RKO (cell line): ENCODE measurements at places on chromosomes 7 and 10.

DNA sequence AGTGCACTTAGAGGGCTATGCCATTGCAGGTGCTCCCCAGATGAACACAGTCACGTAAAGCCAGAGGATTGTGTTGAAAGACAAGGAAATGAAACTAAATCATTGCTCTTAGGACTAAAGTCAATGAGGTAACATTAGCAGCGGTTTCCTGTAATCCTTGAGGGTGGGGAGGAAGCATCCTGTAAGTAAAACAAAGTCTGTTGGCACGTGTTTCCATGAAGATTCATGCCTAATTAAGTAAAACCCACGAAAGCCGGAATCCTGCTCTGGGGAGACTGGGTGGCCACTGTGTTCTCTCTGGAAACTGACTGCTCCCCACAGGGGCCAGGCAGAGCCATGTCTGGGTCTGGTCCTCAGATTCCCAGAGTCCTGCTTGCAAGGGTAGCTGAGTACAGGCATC, 18.3 kb downstream of the STEAP1B start:
- no peak for DNase-seq

GRCh38 chr7:155021699-155022145, 18.8 kb upstream of the PAXIP1 start:
- no peak for DNase-seq

DNA sequence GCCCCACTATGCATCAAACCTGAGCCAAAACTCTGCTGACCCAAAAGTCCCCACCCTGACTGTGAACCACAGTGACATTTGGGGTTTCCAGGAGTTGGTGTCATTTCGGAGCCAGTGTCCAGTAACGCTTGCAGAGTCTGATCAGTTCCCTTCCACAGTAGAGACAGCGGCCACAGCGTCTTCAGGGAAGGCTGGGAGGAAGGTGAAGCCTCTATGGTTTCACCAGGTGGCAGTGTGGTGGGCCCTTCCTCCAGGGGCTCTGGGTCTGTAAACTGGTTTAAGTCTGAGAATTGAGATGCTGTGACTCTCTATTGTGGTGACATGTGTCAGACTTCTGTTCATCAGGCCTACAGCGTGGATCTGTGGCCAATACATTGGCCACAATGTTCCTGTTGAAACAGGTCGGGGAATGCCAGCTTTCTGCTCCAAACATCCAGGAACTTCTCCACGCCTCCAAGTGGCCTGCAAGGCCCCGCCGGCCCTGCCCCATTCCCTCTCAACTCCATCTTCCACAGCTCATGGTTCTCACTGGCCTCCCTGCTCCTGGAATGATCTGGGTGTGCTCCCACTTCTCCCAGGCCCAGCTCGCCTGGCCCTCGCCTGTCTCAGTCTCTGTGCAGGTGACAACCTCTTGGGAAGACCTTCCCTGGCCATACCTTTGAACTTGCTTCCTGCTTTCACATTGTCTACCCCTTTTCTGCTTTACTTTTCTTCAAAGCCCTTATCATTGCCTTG, 124.5 kb upstream of the FAM20C start:
- no peak for DNase-seq

- DNase-seq: no peak
These were observed 58.4 kb downstream of the ZNF467 start for GRCh38 chr7:149714910-149715471.

GRCh38 chr7:70717553-70718329, 414.2 kb upstream of the GALNT17 start:
- no peak for DNase-seq

DNA sequence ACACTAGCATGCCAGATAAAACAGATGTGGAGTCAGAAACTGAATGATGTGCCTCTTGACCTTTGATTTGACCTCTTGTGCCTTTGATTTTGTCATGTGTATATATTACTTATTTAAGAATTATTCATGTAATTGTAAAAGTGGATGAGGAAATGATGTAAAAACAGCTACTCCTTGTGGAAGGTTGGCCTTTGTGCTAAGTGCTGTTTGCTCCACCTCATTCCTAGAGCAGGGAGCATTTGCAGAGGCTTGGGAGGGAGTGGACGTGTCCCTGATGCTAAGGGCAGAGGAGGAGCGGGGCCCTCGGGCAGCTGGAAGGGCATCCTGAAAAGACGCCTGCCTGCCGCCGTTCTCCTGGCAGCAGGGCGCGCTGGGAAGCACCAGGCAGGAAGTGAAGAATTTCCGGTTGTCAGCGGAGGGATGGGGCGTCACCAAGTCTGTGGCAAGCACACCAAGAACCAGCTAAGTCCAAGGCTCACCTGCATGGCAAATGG, 197.6 kb upstream of the ZNF32 start:
- DNase-seq: no peak

DNA sequence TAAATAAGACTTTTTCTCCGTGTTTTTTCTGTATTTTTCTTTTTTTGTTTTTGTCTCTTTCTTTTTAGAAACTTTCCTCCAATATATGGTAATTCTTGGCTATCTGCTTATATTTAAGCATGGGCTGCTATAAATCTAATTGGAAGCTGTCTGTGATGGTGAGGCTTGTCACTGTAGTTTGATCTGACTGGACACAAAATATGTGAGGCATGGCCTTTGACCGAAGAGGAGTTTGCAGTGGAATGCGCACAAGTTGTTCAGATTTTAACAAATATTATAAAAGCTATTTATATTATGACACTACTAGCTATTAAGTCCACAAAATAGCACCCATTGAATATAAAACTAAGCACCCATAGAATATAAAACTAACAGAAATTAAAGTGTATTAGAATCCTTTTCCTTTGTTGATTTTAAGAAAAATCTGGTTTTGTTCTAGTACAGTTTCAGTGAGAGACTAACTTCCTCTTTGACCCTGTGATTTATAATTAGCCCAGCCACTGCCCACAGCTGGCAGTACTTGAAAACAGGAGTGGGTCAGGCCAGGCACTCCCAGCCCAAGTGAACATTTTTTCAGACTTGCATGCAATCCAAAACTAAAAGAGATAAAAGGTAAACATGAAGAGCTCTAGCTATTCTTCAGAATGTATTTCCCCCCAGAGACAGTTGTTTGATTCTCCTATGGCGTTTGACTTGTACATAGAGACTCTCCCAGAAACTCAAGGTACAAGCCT, 69.9 kb upstream of the FGL2 start:
- no peak for DNase-seq

- no peak for DNase-seq
These were observed 2.5 kb upstream of the VGF start for GRCh38 chr7:101167645-101168411.

GRCh38 chr7:29328811-29329210, 134.2 kb downstream of the CHN2 start:
- DNase-seq: no peak

DNA sequence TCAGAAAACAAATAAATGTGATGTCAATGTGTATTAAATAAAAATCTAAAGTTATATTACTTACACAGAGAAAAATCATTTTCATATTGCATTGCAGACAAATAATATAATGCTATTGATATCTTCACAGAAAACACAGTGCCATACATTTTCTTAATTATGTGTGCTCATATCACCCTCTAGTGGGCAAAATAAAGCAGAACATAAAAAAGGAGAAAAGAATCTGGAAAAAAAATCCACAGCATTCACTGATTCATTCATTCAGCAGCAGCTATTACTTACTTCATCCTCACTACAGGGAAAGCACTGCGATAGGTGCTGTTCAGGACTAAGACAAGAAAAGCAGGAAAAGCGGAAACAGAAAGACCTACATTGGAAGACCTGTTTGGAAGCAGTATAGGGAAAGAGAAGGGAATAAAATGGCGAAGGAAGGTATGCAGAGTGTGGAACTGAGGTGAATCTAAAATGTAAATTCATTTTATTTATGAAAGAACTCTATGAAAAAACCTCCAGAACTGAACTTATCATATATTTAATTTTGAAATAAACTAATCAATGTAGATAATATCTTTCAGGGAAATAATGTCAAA, 73.2 kb downstream of the POT1 start:
- DNase-seq: peak; percentile 81

DNA sequence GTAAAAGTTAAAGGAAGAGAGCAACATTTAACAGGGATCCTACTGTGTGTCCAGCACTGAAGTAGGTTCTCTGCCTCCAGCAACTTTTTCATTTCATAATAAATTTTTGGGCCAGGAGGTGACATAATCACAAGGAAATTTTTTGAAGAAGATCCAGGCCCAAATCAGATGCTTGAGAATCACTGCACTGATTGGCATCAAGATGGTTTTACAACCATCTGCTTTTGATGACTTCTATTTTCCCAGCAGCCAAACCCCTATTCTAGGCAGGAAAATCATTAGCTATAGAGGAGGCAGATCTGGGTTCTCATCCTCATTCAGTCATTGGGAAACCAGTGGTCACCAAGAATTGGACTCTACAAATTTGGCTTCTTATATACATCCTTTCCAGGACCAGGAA, 79.0 kb downstream of the ARL4A start:
- DNase-seq: no peak

- DNase-seq: no peak
These were observed 387.2 kb downstream of the BBS9 start for GRCh38 chr7:33516568-33516967.

DNA sequence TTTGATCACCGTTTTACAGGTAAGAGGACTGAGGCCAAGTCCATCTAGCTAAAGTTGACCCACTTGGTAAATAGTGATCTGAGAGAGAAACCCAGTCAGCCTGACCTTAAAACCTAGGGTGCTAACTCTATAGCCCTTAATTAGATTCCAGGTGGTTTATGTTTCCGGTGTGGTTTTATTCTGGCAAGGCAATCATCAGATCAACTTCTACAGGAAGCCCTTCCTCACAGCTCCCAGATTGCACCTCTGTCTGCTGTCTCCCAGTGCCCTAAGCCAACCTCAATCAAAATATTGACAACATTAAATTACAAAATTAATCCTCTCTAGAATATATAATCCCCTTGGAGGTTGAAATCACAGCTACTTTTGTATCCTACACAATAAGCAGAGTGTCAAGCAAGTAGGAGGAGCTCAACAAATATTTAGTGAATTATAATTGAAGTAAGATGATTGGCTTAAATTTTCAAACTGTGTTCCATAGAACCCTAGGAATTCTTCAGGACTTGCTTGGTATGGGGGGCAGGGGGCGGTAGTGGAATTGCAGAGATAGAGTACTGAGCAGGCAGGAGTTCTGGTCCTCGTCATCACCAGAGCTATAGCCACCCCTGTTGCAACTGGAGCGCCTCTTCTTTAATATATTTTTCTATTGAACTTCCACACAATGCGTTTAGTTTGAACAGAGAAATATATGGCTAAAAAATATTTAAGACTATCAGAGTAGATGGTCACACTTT, 692.8 kb upstream of the LRRN3 start:
- DNase-seq: no peak

GRCh38 chr10:88820748-88821401, 18.3 kb downstream of the LIPM start:
- peak; percentile 22 for DNase-seq

- DNase-seq: no peak
These were observed 17.4 kb downstream of the AUTS2 start for GRCh38 chr7:69615685-69616084.

GRCh38 chr10:63521416-63522276, 445 bp downstream of the REEP3 start:
- DNase-seq: peak; percentile 60

DNA sequence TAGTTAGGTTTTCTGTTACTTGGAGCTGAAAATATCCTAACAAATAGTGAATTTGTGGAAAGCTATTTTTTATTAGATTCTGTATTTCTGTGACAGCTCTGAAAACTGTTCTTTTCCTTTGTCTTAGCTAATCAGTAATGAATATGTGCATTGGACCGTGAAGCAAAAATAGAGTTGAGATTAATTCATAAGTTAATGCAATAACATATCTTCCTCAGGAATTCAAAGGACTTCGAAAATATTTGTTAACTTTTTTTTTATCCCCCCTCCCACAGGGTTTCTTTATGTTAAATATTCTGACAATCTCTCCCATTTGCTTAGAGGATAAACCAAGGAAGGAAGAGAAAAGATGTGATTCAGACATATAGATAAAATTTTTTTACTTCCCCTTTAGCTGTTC, 101.4 kb downstream of the PODXL start:
- DNase-seq: no peak

DNA sequence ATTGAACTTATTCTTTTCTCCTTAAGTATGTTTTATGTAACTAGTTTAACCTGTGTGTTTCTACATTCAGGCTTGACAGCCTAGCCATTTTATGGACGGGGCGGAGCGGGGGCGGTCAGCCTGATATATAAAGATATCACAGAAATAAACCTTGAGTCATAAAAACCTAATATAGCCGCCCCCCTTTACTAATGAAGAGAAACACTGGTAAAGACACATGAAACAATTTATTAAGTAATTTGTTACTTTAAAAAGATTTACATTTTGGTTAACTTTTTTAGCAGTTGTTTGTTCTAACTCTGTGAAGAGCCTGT, 84.0 kb downstream of the MAPK8 start:
- no peak for DNase-seq

- DNase-seq: no peak
These were observed 50.4 kb downstream of the RBM33 start for GRCh38 chr7:155694851-155695250.

GRCh38 chr7:152313831-152314604, 121.8 kb downstream of the KMT2C start:
- peak; percentile 93 for DNase-seq

- no peak for DNase-seq
These were observed 263.6 kb downstream of the PHTF2 start for GRCh38 chr7:78062214-78062613.

DNA sequence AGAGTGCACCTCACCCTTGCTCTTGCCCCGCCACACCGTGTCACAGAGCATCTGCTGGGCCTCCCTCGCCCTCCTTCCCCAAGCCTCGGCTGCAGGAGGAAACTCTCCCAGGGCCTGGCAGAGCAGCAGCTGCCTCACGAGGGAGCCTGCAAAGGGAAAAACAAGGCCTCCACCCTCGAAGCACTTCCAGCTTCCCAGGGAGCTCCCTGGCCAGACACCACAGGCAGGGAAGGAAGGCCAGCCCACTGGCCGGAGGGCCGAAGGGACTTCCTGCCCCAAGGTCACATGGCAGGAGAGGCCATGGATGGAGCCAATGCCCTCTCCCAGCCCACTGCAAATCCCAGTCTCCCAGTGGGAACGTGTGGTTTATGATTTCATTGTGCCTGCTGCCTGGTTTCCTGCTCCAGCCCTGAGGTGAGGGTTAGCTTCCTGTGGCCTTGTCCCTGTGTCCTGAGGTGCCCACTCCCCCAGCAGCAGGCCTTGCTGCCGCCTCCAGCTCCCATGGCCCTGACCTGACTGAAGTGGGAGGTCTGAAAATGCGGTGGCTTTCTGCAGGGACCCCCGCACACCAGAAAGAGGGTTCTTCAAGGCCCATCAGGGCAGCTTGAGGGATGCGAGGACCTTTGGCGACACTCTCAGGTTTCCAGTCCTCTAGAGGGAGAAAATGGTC, 100.5 kb upstream of the PPIF start:
- no peak for DNase-seq
